ENCODE measurements at places on chromosomes 5 and 9. TPM values are rescaled to one million over a fixed set of nuclear protein-coding genes. Genes with fewer than 3 reads are reported as not detected.
A peak's percentile ranks its signal among the peaks of the same experiment; 100 is the strongest.

DNA sequence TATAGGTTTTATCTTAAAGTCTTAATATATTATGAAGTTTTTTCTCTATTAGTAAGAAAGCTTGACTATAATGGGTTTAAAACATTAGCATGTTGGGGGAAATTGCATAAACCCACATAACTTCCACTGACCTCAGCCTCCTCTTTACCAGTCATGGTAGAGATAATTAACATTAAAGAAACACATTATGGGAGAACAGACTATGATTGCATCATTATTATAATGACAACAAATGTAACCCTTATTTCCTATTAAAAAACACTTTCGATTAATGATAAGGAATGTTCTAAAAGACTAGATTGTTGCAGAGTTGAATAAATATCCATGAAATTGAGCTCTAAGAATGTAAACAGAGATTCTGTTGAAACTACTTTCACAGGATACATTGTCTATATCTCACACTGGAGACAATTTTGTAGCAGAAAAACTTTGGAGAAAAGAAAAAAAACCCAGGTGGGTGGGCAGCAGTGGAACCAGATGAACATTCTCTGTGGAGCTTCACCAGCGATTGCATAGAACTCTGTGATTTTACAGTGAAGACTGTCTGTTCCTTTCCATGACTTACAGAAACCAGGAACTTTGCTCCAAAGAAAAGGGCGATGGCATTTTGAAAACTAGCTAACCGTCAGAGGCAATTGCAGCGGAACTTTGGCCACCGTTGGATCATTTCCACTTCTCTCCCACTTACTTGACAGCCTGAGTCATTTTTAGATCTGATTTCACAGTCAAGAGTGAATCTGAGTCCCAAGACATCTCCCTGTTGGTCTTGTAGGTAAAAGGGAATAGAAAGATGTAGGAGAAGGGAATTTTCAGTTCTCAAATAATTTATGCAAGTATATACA lies 21.0 kb upstream of the ERAP2 start:
- DNase-seq = no peak
- H3K27me3 ChIP-seq = no peaks in the 10 kb centered on the region
- H3K4me1 ChIP-seq = no peaks in the 10 kb centered on the region
- no peak overlapping the region for H3K27ac ChIP-seq

NR2F1-AS1 gene
- total RNA-seq = 11.3 TPM

DNA sequence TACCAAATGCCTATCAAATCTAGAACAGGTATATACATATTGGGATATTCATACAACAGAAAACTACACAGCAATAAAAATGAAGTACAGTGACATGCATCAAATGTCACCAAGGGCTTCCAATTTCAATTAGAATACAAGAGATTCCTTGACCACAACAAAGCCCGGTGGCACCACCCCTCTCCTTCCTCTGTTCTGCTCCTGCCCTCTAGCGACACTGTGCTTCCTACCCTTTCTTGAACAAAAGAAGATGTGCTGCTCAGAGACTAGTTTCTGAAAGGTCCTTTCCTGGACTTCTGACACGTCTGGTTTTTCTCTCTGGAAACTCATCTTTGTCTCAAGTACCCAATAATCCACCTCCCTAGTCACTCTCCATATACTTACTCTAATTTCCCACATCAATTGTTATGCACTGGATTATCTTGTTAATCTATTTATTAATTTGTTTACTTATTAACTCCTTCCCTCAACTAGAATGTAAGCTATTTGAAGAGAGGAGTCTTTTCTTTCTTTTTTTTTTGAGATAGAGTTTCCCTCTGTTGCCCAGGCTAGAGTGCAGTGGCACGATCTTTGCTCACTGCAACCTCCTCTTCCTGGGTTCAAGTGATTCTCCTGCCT lies 70.4 kb upstream of the CTSV start:
- no peak overlapping the region for H3K4me3 ChIP-seq
- no peaks in the 10 kb centered on the region for H3K36me3 ChIP-seq
- no peaks in the 10 kb centered on the region for H3K4me1 ChIP-seq
- DNase-seq = no peak
- no peak overlapping the region for H3K27ac ChIP-seq

C7 gene
- 193 TPM for total RNA-seq

GRCh38 chr9:85173967-85174366 lies 504.4 kb downstream of the NTRK2 start:
- no peak for DNase-seq
- H3K4me1 ChIP-seq = peaks cover 21% of the 10 kb centered on the region
- H3K27ac ChIP-seq = no peak overlapping the region
- H3K4me3 ChIP-seq = no peak overlapping the region
- H3K36me3 ChIP-seq = no peaks in the 10 kb centered on the region

DNA sequence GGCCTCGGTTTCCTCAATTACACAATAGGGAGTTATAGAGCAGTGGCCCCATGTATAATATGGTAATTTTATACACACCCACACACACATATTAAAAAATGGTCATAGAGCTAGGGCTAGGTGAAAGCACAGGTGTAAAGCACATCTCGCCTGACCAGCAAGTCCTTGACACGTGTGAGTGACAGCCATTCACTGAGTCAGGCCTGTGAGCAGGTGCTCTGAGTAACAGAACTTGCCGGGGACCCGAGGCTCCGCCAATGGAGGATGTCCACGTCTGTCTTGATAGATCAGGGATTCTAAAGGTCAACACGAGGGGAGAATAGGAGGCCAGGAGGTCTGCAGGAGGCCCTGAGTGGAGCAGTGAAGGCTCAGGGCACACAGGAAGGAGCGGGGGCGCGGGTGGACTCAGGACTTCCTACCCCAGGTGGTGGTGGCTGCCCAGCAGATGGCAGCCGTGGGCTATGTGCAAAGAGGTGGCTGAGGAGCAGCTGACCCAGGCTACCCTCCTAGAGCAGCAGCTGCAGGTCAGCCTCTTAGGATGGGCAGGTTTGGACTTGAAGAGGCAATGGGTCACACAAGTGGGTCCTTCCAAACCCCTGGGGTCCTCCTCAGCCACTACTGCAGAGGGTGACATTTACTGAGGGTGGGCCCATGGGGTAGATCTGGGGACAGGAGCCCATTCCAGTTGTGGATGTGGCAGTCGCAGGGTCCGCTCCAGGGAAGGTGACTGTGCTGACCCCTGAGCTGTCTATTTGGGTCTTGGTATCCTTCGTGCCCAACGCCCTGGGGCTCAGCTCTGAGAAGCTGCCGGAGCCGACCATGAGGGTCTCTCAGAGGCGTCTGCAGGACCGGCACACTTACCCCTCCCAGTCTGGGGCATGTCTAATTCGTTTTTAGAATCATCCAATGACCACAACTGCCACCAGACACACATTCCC lies 45.9 kb downstream of the PRRT1B start:
- H3K4me1 ChIP-seq = no peaks in the 10 kb centered on the region
- no peak overlapping the region for H3K4me3 ChIP-seq
- no peak overlapping the region for H3K27ac ChIP-seq

DMRT3 gene
- not detected for total RNA-seq

DNA sequence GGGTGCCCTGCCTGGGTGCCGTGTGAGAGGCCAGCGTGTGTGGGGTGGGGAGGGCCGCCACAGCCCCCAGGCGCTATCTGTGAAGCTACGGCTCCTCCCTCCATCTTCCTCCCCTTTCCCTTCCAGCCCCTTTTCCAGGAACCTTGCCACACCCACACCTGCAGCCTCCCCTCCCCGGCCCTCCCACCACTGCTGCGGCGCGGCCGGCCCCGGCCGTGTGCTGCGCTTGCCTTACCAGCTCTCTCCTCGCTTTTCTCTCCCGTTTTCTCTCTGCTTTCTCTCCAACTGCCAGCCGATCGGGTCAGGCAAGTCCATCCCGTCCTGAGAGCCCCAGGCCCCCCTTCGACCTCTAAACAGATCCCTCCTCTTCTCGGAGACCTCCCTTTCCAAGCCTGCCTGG lies 21.4 kb downstream of the GOLGA2 start:
- peaks cover 22% of the 10 kb centered on the region for H3K36me3 ChIP-seq
- no peak for DNase-seq
- H3K27ac ChIP-seq = no peak overlapping the region
- H3K4me3 ChIP-seq = no peak overlapping the region
- H3K27me3 ChIP-seq = no peaks in the 10 kb centered on the region
- H3K4me1 ChIP-seq = peaks cover 47% of the 10 kb centered on the region

GRCh38 chr5:155332618-155333017 lies 319.1 kb downstream of the KIF4B start:
- H3K4me3 ChIP-seq = no peak overlapping the region
- no peak for DNase-seq
- H3K27ac ChIP-seq = no peak overlapping the region
- H3K36me3 ChIP-seq = no peaks in the 10 kb centered on the region

DNA sequence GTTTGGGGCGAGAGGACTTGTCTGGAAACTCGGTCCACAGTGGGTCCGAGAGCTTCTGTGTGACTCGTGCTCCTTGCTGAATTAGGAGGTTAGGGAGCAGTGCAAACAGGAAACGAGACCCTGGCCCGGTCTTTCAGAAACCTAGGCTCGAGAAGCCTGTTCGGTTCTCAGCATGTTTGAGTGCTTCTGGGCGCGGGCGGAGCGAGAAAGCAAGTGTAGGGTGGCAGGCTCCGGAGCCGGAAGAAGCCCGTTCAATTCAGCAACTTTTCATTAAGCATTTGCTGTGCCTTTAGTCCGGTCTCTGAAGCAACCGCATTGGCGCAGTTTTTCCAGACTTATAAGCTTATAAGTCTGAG lies 547 bp downstream of the CLTA start:
- H3K27me3 ChIP-seq = no peaks in the 10 kb centered on the region
- no peaks in the 10 kb centered on the region for H3K36me3 ChIP-seq
- H3K27ac ChIP-seq = peak overlapping the region; percentile 95

Measured in esophagus squamous epithelium (tissue), 5 donors.